Activated naive CD8-positive, alpha-beta T cell treated with anti-CD3 and anti-CD28 coated beads for 36 hours (primary cell): ENCODE measurements at places on chromosomes 12 and 14. TPM values are rescaled to one million over a fixed set of nuclear protein-coding genes. Genes with fewer than 3 reads are reported as not detected.

Gene DLK1
- total RNA-seq, result not detected

Gene VAMP1
- total RNA-seq, result 35.7 TPM

Gene MMP17
- total RNA-seq, result 0.32 TPM

DNA sequence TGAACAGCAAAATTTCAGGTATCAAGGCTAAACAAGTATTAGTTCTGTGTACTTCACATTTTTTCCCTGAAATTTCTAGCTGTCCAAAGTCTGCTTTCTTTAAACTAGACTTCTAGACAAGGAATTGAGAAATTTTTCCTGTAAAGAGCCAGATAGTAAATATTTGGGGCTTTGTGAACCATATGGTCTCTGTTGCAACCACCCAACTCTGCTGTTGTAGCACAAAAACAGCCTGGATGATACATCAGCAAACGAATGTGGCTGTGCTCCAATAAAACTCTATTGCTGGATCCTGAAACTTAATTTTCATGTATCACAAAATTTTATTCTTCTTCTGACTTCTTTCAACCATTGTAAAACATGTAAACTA lies 96.0 kb upstream of the SLC38A4 start:
- no peak for DNase-seq

DNA sequence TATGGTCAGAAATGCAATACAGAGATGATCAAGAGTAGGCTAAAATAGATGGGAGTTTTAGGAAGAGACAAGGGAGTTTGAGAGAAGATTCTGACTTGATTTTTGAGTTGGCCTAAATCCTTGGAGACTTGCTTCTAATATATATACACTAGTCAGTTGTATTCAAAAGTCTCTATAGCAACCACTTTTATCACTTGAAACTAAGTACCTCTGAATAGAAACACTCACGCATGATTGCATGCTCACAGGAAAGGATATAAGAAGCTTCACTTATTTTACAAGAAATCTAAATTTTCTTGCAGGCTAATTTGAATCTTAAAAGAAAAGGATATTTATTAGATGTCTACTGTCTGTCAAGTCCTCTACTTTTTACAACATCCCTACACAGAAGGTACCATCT lies 316.8 kb downstream of the SNAPC1 start:
- DNase-seq, result no peak

GRCh38 chr12:110841007-110841406 lies 5.8 kb upstream of the CCDC63 start:
- no peak for DNase-seq

- no peak for DNase-seq
Measured at GRCh38 chr12:58026897-58027891, 85.8 kb downstream of the ATP23 start.

DNA sequence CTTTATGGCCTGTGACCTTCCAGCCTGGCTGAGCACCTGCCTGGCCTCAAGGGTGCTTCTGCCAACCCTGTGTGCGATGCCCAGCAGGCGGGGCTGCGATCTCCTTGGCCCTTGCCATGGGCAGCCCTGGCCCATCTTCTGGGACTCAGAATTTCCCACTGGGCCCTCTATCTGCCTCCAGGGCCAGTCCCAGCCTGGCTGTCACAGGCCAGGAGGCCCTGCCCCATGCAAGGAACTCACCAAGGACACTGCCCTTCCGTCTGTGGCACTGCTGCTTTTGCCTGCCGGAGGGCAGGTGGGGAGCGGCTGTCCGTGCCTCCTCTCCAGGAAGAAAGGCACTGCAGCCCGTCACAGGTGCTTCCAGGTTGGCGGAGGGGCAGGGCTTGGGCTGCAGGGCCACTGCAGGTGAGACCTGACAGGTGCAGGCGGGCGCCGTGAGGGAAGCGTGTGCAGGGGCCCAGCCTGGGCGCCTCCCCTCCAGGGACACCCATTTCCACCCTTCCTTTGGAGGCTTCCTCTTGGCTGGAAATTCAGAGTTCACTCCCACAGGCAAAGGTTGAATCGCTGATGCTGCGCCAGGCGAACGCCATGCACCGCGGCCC lies 177.8 kb downstream of the KIF26A start:
- DNase-seq, result no peak
